Dermis blood vessel endothelial cell (primary cell): ENCODE measurements at places on chromosomes 7 and 10. TPM values are rescaled to one million over a fixed set of nuclear protein-coding genes. Genes with fewer than 3 reads are reported as not detected.

The C10orf90 gene
- total RNA-seq: not detected in 2 replicates

The TMEM273 gene
- total RNA-seq: 16.2 and 49.9 TPM in 2 replicates

The GCK gene
- 0.23 TPM in 1 of 2 replicates, not detected in the other for total RNA-seq

The GFRA1 gene
- 36.4 and 51.3 TPM in 2 replicates for total RNA-seq
